ENCODE measurements at places on chromosomes 1 and 21.

- DNase-seq = no peak
Observed at GRCh38 chr1:162215902-162216301, 146.4 kb downstream of the NOS1AP start.

DNA sequence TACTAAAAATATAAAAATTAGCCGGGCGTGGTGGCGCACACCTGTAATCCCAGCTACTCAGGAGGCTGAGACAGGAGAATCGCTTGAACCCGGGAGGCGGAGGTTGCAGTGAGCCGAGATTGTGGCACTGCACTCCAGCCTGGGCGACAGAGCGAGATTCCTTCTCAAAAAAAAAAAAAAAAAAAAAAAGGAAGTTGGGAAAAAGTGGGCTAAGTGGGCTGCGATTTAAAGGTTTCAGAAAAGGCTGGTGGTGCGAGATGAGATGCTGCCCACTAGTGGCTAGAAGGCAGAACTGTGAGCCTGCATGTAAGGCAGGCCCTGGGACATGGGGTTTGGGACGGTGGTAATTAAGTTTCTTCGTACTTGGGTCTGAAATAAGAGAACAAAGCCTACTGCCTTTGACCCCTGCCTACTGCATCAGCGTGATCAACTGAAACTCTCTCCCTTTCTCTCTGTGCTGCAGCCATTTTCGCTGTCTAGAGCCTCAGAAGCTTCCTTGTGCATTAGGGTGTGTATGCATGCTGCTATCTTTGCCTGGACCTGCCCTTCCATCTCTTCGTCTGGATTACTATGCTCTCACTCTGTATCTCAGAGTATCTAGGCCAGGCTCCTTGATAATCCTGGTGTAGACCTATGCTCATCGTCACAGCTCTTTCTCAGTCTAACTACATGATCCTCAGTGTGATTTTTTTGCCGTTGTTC lies 12.4 kb downstream of the FMOD start:
- no peak for DNase-seq

- DNase-seq = no peak
Observed at GRCh38 chr1:9670085-9670484, 18.6 kb downstream of the PIK3CD start.

DNA sequence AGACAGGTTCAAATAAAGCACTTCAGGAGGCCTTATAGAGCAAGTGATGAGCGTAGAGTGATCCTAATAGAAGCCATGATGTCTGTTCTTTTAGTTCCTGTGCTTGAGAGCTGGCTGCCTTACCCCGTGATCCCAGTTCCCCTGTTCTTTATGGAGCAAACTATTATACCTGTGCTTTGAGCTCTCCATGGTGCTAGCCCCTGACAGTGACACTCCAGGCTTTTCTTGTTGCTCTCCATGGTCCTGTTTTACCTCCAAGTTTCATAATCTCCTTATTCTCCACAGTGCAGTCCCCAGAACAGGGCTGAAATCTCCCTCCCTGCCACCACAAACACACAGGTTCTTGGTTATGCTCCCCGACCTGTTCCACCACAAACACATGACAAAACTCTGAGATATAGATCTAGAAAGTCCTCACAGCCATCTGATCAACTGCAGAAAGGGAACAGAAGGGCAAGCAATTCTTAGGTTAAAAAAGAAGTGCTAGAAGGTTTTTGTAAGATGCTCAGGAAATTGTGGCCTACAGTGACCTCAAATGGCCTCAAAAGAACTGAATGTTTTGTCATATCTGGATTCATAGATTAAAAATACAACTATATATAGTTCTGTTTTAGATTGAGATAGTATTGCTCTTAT lies 6.0 kb downstream of the CADM3 start:
- DNase-seq = no peak

DNA sequence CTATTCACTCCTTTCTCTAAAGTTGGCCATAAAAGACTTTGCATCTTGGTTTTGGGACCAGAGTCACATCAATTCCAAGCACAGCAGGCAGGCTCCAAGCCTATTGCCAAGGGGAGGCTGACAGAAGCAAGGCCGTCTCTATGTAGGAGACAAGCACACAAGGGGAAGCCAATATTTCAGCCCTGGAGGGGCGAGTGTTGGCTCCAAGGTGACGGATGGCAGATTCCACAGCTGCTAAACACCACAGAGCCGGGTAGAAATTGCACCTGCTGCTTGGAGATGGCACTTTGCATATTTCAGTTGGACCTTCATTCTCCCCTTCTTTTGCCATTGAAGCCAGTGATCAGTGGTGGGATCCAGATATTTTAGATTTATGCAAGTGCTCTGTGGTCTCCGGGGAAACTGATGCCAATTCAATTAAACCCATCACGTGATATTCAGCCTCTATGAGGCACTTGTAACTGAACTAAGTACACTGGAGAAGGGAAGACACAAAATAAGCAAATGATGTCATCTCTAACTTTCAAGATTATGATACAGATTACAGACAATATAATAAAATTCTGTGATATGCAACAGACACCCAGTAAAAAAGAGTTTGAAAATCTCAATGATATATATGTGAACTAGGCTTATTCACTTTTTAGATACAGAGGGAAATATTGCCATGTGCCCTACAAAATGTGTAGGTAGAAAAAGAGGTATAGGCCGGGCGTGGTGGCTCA lies 102.8 kb upstream of the GREM2 start:
- DNase-seq = no peak

GRCh38 chr1:192559115-192560006 lies 16.2 kb upstream of the RGS1 start:
- no peak for DNase-seq

DNA sequence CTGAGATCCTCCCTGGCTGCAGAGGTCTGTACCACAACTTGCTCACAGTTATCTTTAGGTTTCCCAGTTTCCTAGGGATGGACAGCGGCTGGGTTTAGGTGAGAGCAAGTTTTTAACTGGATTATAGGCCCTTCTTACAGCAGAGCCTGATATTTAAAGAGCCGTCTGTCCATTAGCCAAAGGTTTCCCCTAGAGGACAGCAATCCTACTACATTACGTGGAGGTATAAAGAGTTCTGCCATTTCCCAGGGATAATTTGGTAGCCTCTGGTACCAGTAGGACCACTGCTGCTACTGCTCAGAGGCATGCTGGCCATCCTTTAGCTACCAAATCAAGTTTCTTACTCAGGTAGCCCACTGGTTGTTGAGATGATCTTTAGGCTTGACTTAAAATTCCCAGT lies 21.9 kb upstream of the FCGR2A start:
- DNase-seq = no peak

- DNase-seq = no peak
Observed at GRCh38 chr21:29867796-29868195, 72.0 kb downstream of the GRIK1 start.

DNA sequence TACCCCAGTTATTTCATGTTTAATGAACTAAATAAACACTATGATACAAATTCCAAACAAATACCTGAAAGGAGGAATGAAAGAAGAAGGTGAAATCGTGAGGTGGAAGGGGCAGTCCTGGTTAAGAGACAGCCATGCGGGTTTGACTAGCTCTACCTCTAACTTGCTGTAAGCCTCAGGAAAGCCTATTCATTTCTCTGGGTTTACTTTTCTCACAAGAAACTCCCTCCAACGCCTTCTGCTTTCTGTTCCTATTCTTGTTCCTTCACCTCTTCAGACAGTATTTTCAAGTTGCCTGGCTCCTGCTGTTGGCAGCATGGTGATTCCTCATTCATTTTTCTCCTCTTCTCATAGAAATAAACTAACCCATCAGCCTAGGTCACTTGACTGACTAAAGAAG lies 92.4 kb downstream of the NTPCR start:
- no peak for DNase-seq

GRCh38 chr1:15212216-15212953 lies 34.6 kb upstream of the FHAD1 start:
- DNase-seq = no peak

DNA sequence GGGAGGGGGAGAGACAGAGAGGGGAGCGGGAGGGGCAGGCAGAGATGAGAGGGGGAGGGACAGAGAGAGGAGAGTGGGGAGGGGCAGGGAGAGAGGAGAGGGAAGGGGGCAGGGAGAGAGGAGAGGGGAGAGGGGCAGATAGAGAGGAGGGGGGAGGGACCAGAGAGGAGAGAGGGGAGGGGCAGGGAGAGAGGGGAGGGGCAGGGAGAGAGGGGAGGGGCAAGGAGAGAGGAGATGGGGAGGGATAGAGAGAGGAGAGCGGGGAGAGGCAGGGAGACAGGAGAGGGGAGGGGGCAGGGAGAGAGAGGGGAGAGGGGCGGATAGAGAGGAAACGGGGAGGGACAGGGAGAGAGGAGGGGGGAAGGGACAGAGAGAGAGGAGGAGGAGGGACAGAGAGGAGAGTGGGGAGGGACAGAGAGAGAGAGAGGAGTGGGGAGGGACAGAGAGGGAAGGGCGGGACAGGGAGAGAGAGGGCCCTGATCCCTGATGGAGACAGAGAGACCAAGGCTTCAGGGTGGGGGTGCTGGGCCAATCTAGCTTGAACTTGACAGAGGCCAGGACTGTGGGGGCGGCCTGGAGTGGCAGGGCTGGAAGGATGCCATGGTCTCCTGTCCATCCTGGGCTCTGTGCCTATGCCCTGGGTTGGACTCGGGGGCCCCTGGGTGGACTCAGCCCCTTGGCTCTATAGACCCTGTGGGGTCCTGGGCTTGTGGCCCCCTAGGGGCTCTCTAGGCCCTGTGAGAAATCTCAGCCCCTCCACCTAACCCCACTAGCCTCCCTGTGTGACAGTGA lies 43.6 kb downstream of the DMRTB1 start:
- no peak for DNase-seq

DNA sequence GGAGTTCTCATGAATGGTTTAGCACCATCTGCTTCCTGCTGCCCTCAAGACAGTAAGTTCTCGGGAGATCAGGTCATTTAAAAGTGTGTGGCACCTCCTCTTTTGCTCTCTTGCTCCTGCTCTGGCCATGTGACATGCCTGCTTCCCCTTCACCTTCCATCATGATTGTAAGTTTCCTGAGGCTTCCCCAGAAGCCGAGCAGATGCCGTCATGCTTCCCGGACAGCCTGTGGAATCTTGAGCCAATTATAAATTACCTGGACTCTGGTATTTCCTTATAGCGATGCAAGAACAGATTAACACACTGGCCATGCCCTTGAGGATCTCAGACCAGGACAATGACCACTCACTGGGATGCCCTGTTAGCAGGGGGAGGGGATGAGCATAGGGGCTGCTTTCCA lies 212.3 kb downstream of the MATN1 start:
- no peak for DNase-seq

GRCh38 chr1:210445931-210446330 lies 117.2 kb downstream of the HHAT start:
- DNase-seq = no peak

DNA sequence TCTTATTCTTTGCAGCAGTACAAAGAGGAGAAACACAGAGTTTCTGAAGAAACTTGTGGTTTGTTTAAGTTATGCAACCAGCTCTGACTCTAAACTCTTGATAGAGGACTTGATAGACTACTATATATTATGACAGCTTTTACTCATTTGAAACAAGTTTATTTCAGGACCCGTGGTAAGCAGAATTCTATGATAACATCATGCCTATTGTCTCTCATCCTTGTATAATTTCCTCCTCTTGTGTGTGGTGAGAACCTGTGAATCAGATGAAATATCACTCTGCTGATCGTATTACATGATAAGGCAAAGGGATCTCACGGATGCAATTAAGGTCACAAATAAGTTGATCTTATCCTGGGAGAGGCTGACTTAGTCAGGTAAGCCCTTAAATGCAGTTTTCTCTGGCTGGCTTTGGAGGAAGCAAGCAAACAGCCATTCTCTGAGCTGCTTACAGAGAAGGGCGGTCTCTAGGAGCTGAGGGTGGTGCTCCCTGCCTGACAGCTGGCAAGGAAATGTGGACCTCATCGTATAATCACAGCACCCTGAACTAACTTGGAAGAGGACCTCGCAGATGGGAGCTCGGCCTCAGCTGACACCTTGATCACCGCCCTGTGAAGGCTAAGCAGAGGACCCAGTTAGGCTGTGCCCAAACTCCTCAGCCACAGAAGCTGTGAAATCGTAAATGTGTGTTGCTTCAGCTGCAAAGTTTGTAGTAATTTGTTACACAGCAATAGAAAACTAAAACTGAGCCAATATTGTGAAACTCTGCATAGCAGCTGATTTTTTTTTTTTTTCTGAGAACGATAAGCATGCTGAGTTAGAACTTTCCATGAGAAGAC lies 151.1 kb upstream of the DPT start:
- DNase-seq = no peak

- DNase-seq = no peak
Observed at GRCh38 chr1:182141040-182141439, 79.5 kb upstream of the ZNF648 start.

DNA sequence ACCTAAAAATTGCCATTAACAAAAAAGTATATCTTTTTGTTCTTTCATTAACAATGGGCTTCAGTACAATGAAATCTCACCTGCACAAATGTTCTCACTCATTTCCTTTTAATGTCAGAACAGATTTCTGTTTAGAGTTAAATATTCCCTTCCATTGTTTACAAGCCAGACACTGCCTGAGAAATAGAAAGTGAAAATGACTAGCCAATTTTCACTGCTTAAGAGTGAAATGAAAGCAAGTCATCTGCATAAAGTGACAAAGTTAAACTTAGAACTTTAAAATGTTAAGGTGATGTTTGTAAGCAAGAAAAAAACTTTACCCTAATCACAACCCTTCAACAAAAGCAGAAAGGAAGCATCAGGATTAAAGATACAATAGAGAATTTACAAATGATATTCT lies 27.5 kb downstream of the COA6 start:
- no peak for DNase-seq

GRCh38 chr1:70767377-70767776 lies 280.2 kb downstream of the PTGER3 start:
- DNase-seq = no peak

- DNase-seq = no peak
Observed at GRCh38 chr1:70293186-70293843, 61.2 kb downstream of the ANKRD13C start.

GRCh38 chr1:47881505-47882442 lies 115.4 kb downstream of the TRABD2B start:
- no peak for DNase-seq

- DNase-seq = no peak
Observed at GRCh38 chr1:27527223-27527889, 37.4 kb upstream of the WASF2 start.
